LHCN-M2 (cell line): ENCODE measurements at places on chromosomes 1 and 21. TPM values are rescaled to one million over a fixed set of nuclear protein-coding genes. Genes with fewer than 3 reads are reported as not detected.

TDRD5 gene
- not detected in 2 replicates for total RNA-seq

OR2G3 gene
- not detected in 2 replicates for total RNA-seq

TNNT2 gene
- total RNA-seq = 62.1 and 156 TPM in 2 replicates

- DNase-seq = no peak
Measured at GRCh38 chr1:228737601-228738041, 2.3 kb downstream of the RHOU start.

DNA sequence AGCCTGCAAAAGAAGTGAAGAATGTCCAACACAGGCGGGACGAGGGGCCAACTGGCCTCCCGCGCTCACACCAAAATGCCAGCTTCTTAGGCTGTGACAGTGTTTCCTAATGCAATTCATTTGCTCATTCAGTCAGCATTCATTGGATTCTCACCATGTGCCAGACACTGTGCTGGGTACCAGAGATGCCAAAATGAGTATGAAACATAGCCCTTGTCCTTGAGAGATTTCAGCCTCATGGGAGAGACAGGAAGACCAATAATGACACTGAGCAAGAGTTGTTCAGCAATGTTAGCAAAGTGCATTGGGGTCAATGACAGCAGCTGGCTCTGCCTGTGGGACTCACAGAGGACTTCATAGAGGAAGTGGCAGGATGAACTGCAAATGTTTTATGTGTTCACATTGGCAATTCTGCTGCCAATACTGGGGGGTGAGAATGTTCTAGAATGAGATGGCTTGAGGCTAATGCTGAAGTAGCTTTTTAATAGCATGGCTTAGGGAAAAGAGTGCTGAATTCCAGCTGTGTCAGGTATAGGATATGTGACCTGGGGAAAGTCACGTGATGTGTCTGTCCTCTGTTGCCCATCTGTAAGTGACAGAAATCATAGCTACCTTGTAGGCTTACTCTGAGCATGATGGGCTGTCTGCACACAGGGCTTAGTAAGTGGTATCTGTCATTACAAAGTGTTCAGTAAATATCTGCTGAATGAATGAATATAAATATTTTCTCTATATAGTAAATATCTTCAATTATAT, 58.3 kb upstream of the KIF26B start:
- no peak for DNase-seq

DNA sequence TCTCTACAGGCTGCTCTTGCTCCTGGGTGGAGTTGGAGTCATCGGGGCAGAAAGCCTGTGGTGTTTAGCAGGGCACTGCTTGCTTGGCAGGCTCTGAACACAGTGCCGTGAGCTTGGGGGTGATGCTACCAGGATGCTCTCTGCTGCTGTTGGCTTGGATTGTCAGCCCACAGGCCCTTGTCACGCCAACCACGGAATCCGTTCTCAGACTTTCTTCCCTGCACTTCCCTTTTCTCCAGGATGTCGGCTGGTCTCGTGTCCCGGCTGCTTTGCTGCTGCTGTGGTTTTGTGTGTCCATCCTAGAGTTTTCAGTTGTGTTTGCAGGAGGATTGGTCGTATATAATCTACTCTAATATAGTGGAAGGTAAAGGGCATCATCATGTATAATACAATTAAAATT, 44.4 kb upstream of the TTC34 start:
- no peak for DNase-seq

GRCh38 chr1:241592273-241592958, 47.8 kb downstream of the CHML start:
- peak; percentile 69 for DNase-seq

DNA sequence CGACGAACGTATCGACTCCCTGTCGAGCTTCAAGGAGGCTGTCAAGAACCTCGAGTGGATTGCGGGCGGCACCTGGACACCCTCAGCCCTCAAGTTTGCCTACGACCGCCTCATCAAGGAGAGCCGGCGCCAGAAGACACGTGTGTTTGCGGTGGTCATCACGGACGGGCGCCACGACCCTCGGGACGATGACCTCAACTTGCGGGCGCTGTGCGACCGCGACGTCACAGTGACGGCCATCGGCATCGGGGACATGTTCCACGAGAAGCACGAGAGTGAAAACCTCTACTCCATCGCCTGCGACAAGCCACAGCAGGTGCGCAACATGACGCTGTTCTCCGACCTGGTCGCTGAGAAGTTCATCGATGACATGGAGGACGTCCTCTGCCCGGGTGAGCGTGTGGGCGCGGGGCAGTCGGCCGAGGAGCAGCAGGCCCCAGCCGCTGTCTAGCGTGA, 28.0 kb downstream of the COL6A2 start:
- no peak for DNase-seq

- DNase-seq = no peak
Measured at GRCh38 chr1:204854286-204854685, 16.4 kb upstream of the NFASC start.

DNA sequence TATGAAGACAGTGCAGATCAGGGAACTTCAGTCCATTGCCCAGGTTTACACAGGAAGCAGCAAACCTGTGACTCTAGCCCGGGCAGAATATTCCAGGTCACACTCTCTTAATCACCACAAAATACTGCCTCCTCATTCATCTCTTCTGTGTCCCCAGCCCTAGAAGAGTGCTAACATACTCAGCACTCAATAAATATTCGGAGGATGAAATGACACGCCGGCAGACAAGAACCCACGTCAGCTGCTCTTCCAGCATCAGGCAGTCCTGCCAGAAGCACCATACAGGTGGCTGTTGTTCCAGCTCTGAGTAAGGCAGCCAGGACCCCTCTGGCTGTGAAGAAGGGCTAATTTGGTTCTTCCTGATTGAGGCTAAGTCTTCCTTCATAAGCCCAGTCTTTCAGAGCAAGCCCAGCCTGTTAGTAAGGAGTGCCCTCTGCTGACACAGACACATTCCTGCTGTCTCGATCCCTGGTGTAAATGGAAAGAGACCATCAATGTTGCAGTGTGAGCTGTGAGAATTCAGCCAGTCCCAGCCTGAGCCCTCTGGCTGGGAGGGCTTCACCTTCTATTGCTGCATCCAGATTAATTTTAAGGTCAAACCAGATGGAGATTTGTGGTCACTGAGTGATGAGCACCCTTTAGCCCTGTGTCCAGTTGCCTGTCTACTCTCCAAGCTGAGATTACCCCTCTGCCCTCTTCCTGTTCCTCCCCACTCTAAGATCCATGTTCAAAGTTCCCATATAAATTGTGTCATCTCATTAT, 45.0 kb upstream of the KIRREL1 start:
- peak; percentile 38 for DNase-seq

GRCh38 chr1:119565131-119565772, 58.2 kb downstream of the HSD3B1 start:
- DNase-seq = no peak

- DNase-seq = peak; percentile 9
Measured at GRCh38 chr1:180674603-180675530, 43.0 kb downstream of the XPR1 start.

DNA sequence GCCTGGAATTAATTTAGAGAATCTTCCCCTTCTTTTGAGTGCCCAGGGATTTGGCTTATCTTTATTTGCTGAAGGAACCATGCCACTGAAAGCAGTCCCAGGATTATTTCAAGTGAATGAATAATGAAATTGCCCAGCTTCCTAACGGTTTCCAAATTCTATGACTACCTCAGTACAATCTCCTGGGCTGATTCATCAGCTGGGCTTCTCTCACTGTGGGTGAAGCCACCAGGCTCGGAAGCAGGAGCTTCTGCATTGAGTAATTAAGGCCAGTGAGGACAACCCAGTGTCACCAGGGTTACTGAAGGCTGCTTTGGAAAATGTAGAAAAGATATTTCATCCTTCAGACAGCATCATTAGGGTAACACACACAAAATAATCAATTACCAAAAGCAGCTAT, 169.8 kb downstream of the DAB1 start:
- no peak for DNase-seq
